ENCODE measurements at places on chromosomes 16 and 17.

- DNase-seq: no peak
Measured at GRCh38 chr17:73324711-73325526, 13.1 kb upstream of the CDC42EP4 start.

GRCh38 chr16:1263591-1264344 is 7.9 kb downstream of the TPSD1 start:
- no peak for DNase-seq

DNA sequence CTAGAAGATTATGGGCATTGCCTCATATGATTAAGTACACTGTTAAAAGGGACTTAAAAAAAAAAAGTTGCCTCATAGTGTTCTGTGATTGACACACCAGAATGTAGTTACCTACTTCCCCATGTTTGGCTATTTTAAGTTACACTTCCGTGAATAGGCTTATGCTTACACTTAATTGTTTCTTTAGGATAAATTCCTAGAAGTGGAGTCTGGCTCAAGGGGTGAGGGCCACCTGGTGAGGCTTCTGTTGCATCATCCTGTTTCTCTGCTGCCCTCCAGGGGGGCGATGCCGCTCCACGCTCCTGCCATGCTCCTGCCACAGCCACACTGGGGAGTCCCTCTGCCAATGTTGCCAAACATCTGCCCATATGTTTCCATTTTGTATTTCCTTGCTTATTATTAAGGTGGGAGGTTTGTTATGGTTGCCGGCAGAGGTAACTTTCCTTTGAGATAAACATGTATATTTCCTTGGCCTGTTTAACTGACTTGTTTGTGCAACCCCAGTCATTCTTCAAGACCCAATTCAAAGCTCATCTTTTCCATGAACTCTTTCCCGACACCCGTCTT is 73.1 kb downstream of the KSR1 start:
- no peak for DNase-seq

DNA sequence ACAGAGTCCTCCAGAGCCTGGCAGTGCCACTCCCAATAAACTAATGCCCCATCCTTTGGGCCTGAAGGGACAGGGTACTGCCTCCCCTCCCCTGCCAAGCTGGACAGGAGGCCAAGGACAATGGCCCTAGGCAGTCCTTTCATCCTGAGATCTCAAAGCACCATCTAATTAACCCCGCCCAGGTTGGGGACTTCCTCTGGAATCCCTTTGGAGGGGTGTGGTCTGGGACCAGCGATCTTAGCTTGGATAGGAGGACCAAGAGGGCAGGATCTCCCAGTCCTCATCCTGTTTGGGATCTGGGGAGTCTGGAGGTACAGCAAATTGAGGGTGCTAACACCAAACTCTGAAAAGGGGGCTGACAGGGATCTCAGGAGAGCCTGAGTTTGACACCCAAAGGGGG is 18.2 kb upstream of the SP6 start:
- no peak for DNase-seq

- DNase-seq: no peak
Measured at GRCh38 chr16:80114699-80115098, 426.1 kb upstream of the DYNLRB2 start.

GRCh38 chr16:89434490-89434889 is 55.9 kb downstream of the ANKRD11 start:
- no peak for DNase-seq

GRCh38 chr17:74157366-74157765 is 46.1 kb upstream of the RPL38 start:
- DNase-seq: no peak

GRCh38 chr17:4908711-4909496 is 6.0 kb upstream of the CHRNE start:
- peak; percentile 87 for DNase-seq

DNA sequence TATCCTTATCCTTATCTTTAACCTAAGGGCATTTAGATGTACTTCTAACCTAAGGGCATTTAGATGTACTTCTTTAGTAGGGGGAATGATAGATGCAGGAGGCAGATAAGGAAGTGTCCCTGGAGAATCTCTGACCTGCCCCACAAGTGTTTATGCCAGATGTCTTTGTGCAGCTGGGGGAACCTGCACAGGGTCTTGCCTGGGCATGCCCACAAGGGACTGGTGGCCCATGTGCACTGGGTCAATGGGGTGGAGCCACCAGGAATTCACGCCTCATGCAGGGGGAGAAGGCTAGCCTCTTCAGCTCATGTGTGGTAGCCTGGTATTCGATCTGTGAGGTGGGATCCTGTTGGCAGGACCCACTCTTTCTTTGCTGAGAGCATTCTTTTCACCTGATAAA is 38.0 kb downstream of the CA10 start:
- DNase-seq: no peak

DNA sequence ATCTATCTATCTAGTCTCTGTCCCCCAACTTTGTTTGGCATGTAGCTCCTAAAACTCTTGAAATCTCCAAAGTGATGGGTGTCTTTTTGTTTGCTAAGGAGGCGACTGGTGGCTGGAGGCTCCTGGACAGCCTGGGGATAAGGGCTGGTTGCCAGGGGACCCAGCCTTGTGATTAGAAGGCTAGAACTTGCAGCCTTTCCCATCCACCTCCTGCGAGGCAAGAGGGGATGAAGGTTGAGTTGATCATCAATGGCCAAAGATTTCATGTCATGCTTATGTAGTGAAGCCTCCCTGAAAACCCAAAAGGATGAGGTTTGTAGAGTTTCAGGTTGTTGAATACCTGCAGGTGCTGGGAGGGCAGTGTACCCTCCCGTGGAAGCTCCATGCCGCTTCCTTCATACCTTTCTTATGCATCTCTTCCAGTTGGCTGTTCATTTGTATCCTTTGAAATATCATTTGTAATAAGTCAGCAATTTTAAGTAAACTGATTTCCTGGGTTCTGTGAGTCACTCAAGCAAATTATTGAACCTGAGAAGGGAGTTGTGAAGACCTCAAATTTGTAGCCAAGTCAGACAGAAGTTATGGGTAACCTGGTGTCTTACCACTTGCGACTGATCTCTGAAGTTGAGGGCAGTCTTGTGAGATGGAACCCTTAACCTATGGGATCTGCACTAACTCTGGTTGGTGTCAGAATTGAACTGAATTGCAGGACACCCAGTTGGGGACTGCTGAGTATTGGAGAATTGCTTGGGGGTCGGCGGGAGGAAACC is 202.4 kb downstream of the SEC14L1 start:
- DNase-seq: no peak

GRCh38 chr17:15398291-15398690 is 56.9 kb upstream of the TEKT3 start:
- DNase-seq: no peak

GRCh38 chr16:48613061-48613957 is 3.3 kb upstream of the N4BP1 start:
- DNase-seq: peak; percentile 15

DNA sequence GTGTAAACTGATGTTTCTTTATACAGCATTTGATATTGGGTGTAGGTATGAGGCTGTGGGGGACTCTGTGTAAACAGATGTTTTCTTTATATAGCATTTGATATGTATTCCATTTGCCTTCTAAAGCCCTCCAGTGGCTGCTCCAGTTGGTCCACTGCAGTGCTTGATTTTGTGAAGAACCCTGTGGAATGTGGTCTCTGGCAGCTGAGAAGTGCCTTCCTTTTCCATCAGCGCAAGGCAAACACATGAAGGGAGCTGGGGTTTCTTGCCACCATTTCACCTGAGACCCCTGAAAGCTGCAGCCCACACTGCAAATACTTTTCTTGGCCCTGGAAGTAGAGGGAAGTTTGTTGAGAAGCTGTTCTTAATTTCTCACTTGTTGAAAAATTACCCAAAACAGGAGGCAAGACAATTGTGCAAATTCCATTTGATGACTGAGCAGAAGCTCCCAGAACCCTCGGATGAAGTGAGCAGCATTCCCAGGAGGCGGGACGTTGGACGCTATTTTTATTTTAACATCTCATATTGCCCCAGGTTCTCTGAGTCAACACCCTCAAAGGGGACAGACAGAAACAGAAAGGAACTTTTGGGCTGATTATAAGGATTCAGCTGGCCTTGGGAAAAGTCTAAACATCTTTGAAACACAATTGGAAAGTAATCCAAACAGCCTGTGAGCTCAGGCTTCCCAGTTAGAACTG is 158.5 kb upstream of the RPH3AL start:
- peak; percentile 56 for DNase-seq

DNA sequence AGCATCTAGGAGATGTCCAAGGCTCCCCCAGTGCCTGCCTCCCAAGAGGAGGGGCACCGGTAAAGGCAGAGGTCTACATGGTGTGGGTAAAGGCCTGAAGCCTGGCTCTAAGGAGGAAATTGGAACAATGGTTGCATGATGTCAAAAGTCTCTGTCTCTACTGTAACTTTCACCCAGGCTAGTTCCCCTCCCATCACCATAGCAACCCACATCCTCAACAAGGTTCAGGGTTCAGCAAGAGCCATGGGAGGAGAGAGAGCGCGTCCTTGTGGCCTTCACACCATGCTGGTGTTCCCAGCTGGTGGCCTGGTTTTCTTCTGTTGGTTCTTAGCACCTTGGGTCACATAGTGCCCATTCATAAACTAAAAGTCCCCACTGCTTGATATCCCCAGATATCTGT is 196.7 kb upstream of the CDH5 start:
- no peak for DNase-seq

DNA sequence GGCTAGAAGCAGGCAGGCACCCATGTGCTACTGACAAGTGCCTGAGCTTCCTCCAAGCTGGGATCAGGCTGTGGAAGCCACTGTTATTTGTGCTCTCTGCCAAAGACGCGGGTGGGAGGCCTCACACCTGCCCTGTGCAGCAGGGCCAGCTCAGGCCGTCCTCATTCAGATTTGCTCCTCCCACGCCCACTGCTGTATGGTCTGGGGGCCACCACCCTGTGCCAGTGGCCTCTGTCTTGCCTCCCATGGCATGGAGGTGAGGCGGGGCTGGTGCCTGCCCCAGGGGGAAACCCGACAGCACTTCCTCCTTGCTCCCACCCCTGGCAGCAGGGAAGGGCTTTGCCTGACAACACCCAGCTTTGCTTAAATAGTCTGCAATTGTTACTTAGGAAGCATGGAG is 356.5 kb upstream of the CDH8 start:
- no peak for DNase-seq

GRCh38 chr16:82703871-82704768 is 77.4 kb downstream of the CDH13 start:
- no peak for DNase-seq

Data from AG09319 (cell line).